ENCODE measurements at places on chromosomes 4 and X.
A peak's percentile ranks its signal among the peaks of the same experiment; 100 is the strongest.

GRCh38 chrX:23435575-23435974, 100.9 kb downstream of the PTCHD1 start:
- DNase-seq = no peak

DNA sequence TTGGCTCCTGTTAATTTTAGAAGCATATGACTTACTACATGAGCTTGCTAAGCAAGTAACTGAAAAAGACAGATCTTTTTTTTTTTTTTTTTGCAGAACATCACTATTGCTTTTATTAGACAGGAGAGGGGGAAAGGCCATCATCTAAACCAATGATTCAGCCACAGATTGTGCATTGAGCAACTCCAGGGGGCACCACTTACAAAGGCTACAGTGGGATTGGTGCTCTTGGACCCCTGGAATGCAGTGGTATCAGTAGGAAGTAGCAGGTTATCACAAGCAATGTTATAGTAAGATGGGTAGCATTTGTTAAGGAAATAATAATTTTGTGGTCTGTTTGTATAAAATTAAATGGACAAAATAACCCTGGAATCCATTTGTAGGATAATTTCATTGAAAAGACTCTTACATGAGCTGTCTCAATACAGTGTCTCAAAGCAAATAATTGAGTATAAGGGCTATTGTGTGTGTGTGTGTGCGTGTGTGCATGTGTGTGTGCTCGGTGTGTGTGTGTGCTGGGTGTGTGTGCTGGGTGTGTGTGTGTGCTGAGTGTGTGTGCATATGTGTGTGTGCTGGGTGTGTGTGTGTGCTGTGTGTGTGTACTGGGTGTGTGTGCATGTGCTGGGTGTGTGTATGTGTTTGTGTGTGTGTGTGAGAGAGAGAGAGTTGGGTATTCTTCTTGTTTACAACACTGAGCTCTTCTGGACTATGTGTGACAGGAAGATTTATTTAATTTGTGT, 296.3 kb downstream of the PCDH7 start:
- DNase-seq = no peak

- DNase-seq = no peak
Measured at GRCh38 chr4:10753856-10754402, 69.4 kb upstream of the CLNK start.

GRCh38 chr4:3690551-3691152, 75.5 kb upstream of the ADRA2C start:
- no peak for DNase-seq

DNA sequence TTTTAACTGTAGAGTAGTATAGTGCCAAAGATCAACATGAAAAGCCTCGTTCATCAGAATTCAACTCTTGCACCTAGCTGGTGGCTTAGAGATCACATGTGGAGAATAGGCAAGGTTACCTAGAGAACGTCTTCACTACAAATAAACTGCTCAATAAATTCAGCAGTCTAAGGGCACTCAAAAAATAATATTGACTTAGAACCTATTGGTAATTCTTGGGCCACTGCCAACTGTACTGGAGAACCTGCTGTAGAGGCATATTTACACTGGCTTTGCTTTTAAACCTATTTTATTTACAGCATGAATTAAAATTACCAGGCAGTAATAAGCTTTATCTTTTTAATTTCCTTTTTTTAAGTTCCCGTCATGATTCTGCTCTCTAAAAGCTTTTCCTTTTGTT, 343.7 kb downstream of the PDHA2 start:
- DNase-seq = no peak

GRCh38 chr4:88830598-88830997, 133.0 kb upstream of the NAP1L5 start:
- no peak for DNase-seq

DNA sequence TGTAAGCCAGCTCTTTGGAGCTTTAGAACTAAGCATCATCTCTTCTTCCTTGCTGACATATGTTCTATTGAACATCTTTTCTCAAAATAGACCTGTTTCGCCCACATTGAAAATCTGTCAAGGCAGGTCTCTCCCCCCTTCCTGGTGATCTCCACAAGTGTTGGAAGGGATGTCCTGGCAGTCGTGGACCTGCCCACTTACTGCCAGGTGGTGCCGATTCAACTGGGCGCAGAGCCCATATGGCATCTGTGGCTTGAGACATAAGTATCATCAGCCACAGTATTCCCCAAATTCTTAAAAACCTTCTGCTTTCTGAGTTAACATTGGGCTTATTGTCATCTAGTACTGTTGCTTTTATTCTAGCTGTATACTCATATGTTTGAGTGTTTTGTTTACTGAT, 969.3 kb upstream of the FTHL17 start:
- DNase-seq = no peak

DNA sequence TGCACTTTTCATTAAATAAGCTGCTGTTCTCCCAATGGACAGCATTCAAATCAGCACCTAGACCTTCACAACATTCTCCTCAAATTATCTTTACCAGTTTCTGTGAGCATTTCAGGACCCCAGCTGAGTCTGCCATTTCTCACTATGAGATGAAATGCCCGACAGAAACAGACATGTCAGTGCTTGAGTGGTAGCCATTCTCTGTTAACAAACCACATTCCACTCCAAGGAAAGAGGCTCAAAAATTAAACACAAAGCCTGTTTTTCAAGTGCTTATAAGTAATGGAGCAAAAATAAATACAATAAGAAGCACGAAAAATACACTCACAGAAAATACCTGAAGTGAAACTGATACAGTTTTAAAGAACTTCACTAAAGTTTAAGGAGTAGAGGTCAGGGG, 320.2 kb upstream of the PRPS2 start:
- no peak for DNase-seq

DNA sequence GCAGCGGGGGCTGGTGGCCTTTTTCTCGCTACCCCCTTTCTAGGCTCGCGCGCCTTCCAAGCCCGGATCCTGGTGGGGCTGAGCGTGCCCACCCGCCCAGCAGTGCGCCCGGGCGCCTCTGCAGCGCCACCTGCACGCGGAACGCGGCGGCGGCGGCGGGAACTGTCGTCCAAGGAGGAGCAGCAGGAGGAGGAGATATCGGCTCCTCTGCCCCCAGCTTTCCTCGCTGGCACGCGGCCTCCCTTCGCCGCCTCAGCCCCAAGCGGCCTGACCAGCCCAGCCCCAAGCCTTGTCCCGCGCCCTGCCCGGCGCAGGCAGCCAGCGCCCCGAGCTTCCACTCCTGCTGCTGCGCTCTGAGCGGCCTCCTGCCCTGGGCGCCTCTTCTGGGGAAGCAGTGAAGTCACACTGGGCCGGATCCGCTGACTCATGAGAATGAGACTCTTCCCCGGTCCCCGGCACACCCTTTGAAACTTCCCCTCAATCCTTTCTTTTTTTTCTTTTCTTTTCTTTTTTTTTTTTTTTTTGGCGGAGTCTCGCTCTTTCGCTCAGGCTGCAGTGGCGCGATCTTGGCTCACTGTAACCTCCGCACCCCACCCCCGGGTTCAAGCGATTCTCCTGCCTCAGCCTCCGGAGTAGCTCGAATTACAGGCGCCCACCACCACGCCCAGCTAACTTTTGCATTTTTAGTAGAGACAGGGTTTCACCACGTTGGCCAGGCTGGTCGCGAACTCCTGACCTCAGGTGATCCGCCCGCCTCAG, 10.6 kb upstream of the ELF4 start:
- DNase-seq = no peak

DNA sequence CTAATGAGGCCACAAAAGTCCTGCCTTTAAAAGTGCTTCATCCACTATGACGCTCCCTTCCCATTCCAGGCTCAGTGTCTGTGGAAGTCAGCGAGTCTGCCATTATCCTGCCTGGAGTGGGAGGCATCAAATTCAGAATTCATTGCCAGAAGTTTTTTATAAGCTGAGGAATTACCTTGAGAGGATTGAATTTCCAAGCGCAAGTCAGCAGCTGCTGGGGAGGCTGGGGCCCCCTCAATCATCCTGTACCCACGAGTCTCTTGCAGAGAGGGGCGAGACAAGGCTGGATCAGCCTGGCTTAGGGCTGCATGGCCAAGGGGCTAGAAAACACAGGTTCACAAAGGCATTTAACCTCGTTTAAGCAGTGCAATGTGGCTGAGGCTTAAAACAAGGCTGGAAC, 170.5 kb upstream of the NOCT start:
- DNase-seq = no peak

DNA sequence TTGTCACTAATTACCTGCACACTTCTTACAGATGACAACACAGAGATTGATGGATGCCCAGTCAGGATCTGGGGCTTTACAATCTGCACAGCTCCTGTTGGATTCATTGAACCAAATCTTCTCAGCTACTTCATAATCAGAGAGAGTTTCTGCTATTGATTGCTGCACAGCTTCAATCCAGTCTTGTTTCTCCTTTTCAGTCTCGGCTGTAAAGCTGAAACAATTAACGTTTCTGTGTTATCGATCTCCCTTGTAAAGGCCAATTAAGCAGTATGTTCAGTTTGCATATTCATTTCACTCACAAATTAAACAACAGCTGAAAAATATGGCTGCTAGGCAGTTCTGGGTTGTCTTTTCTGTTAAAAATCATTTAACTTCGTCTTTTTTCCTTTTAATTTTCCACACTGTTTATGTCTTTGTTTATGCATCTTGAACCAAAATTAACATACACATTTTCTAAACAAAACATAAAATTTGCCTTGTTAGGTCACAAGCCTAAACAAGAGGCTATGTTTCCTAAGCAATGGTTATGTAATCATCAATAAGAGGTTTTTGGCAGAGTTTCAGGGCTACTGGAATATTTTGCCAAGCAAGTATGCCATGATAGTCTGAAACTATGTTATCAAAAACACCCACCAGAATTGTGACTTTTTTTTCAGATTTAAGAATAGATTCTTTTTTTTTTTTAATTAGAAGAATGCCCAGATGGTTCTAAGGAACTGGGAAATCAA, 79.2 kb downstream of the ARAP2 start:
- DNase-seq = no peak

GRCh38 chr4:71446479-71447081, 107.8 kb downstream of the SLC4A4 start:
- no peak for DNase-seq

- no peak for DNase-seq
Measured at GRCh38 chrX:140508958-140509357, 4.1 kb upstream of the SOX3 start.

GRCh38 chrX:109889289-109890006, 113.5 kb upstream of the TMEM164 start:
- DNase-seq = peak; percentile 15

All from AG09319 (cell line).